ENCODE measurements at places on chromosomes 13 and 19. TPM values are rescaled to one million over a fixed set of nuclear protein-coding genes. Genes with fewer than 3 reads are reported as not detected.

The ADGRE1 gene
- 0.21 TPM for total RNA-seq

The EHD2 gene
- total RNA-seq: 79.6 TPM

The IGLON5 gene
- 0.10 TPM for total RNA-seq

The ZNF701 gene
- 17.7 TPM for total RNA-seq

The COPE gene
- 76.4 TPM for total RNA-seq

The SIGLEC8 gene
- total RNA-seq: not detected

The VMAC gene
- 5.1 TPM for total RNA-seq

The CDC42EP5 gene
- total RNA-seq: 24.5 TPM

The MEF2B gene
- total RNA-seq: not detected

The BRSK1 gene
- total RNA-seq: 5.0 TPM

The SERPINE3 gene
- not detected for total RNA-seq

The C19orf73 gene
- total RNA-seq: 0.51 TPM

The CACNA1A gene
- total RNA-seq: 0.72 TPM

The LIG1 gene
- total RNA-seq: 21.2 TPM

The FCGBP gene
- total RNA-seq: 17.0 TPM

The APOC4 gene
- total RNA-seq: not detected

The LCP1 gene
- total RNA-seq: 19.5 TPM

The ENOX1 gene
- total RNA-seq: 11.8 TPM

The PSPN gene
- total RNA-seq: 1.5 TPM

The C13orf46 gene
- not detected for total RNA-seq

The SLC8A2 gene
- not detected for total RNA-seq

The ZNF284 gene
- total RNA-seq: 3.9 TPM

The C19orf67 gene
- not detected for total RNA-seq

The RASGRP4 gene
- total RNA-seq: 0.41 TPM

The OR7D2 gene
- total RNA-seq: not detected

The VAV1 gene
- total RNA-seq: 2.5 TPM

The PSG3 gene
- total RNA-seq: not detected

The PNKP gene
- total RNA-seq: 23.1 TPM
